Suprapubic skin (tissue), 4 donors: ENCODE measurements at places on chromosomes 5 and 9.

- DNase-seq = no peak
Observed at GRCh38 chr9:133738640-133739225, 581 bp upstream of the SARDH start.

- DNase-seq = no peak
Observed at GRCh38 chr5:31833710-31834109, 194.8 kb downstream of the PDZD2 start.

DNA sequence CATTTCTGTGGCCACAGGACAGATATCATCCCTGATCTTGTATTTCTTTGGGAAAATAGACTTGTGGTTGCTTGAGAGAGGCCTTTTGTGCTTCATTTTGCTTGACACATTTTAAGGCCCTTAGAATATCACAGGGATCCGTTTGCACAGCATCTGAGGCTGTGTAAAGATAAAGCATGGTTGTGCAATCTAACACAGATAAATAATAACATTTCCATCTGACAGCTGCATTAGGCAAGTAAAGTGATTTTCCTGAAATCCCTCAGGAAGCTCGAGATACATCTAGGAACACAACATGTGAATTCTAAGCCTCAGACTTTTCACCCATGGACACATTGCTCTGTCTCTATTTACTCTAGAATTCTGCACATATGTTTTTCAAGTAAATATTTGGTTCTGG lies 212.8 kb upstream of the ADAMTSL1 start:
- DNase-seq = no peak

- no peak for DNase-seq
Observed at GRCh38 chr5:179841621-179842020, 17.0 kb downstream of the MRNIP start.

- DNase-seq = no peak
Observed at GRCh38 chr5:58054018-58054417, 405.9 kb downstream of the PLK2 start.

GRCh38 chr5:160385496-160385895 lies 14.4 kb downstream of the FAM200C start:
- DNase-seq = no peak

GRCh38 chr5:95959051-95959887 lies 2.4 kb downstream of the ELL2 start:
- no peak for DNase-seq

DNA sequence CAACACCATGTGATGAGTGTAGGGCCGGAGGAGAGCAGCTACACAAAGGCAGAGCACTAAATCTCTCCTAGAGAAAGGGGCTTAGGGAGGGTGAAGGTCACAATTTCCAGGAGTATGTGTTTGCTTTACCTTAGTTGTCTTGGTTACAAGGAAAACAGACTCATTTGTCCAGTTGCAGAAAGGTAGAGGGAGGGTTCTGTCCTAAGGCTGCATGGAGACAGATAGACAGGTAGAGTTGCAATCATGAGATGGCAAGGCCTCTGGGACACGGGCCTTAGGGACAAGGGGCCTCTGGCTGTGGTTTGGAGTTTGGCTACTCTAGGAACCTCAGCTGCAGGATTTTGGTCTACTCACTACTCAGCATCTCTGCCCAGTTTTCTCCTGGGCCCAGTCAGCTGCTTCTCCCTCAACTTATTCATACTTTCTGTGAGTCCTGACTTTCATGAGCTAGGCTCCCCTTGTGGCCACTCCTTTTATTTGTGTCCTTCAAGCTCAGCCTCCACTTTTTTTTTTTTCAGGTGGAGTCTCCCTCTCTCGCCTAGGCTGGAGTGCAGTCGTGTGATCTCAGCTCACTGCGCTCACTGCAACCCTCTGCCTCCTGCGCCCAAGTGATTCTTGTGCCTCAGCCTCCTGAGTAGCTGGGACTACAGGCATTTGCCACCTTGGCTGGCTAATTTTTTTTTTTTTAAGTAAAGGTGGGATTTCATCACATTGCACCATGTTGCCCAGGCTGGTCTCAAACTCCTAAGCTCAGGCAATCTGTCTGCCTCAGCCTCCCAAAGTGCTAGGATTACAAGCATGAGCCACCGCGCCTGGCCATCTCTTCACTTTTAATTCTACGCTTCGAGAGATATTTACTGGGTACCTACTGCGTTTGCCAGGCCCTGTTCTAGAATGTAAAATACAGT lies 76.6 kb downstream of the PTPDC1 start:
- DNase-seq = no peak
